Activated naive CD8-positive, alpha-beta T cell treated with anti-CD3 and anti-CD28 coated beads for 36 hours (primary cell): ENCODE measurements at places on chromosomes 7 and 10. TPM values are rescaled to one million over a fixed set of nuclear protein-coding genes. Genes with fewer than 3 reads are reported as not detected.

Gene BHLHA15
- total RNA-seq, result 0.76 TPM

Gene PNLIPRP1
- not detected for total RNA-seq

Gene TAC1
- 0.72 TPM for total RNA-seq

Gene ODAD2
- 0.56 TPM for total RNA-seq

Gene OR2A5
- total RNA-seq, result not detected

Gene FBXO24
- total RNA-seq, result 0.54 TPM

Gene ACTL6B
- not detected for total RNA-seq

Gene PHYHIPL
- not detected for total RNA-seq

Gene RAB11FIP2
- total RNA-seq, result 8.5 TPM

Gene GPR141
- total RNA-seq, result not detected

Gene TMEM196
- not detected for total RNA-seq

Gene SPOCK2
- total RNA-seq, result 142 TPM

Gene PON3
- 0.32 TPM for total RNA-seq

Gene LRMDA
- not detected for total RNA-seq

Gene PLXDC2
- 0.04 TPM for total RNA-seq

Gene NSUN6
- total RNA-seq, result 13.0 TPM

Gene TYW1B
- 3.8 TPM for total RNA-seq

Gene SCART1
- 0.28 TPM for total RNA-seq

Gene VPS37D
- total RNA-seq, result 0.44 TPM

Gene OR6B1
- total RNA-seq, result not detected

Gene JCAD
- 0.14 TPM for total RNA-seq

Gene EN2
- total RNA-seq, result not detected

Gene MNX1
- not detected for total RNA-seq

Gene ATOH7
- total RNA-seq, result not detected

Gene UCN3
- total RNA-seq, result not detected

Gene SAP25
- 4.4 TPM for total RNA-seq

Gene PSPH
- total RNA-seq, result 36.3 TPM

Gene CD36
- total RNA-seq, result not detected

Gene PSMC2
- total RNA-seq, result 168 TPM

Gene CAMK2B
- total RNA-seq, result 0.97 TPM

Gene HYAL4
- total RNA-seq, result not detected

Gene EXOC6
- total RNA-seq, result 12.4 TPM

Gene ANXA8
- not detected for total RNA-seq

Gene ADAM8
- total RNA-seq, result 41.1 TPM

Gene NUTM2B
- total RNA-seq, result 0.37 TPM

Gene GRM3
- total RNA-seq, result not detected
